Aorta (tissue), 5 donors: ENCODE measurements at places on chromosomes 3 and 15.
A peak's percentile ranks its signal among the peaks of the same experiment; 100 is the strongest.

DNA sequence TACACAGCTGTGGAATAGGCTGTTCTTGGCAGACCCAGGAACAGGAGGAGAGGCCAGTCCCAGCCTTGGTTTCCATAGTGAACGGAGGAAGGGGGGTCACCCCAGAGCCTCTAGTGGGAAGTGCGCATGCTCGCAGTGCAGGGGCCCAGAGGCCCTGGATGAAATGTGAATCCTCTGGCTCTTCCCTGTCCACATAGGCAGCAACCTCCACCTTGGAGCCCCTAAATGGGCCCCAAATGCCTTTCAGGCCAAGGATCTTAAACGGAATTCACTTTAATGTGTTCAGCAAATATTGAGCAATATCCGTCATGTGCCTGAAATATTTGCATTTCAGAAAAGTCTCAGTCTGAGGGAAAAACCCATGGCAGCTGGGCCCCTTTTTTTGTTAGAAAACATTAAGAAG is 3.3 kb upstream of the NDN start:
- DNase-seq, result peak; percentile 57

DNA sequence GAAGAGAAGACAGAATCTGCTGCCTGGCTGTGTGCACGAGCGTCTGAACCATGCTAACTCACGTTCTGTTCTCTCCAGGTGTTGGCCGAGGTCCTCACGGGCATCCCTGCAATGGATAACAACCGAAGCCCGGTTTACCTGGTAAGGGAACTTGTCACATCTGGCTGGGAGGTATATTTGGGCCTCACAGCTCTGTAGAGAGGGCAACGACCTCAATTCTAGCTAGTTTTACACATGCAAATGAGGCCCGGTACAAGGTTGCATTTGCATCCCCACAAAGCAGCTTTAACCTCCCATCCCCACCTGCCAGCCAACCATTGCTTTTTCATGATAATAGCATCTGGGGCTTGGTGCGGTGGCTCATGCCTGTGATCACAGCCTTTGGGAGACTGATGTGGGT is 22.0 kb upstream of the TATDN2 start:
- no peak for DNase-seq

DNA sequence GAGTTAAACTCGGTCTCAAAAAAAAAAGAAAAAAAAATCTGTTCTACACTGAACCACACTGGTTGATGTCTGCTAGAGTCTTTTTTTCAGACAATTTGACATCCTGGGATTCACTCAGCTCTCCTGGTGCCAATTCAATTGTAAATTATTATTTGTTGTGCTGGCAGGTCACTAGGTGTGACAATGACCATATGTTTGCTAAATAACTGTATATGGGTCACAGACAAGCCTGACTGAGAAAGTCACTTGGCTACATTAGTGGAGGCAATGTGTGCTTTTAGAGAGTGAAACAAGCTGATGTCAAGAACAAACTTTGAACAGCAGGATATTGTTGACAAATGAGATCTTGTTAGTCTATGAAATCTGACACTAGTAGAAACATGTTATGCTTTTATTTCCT is 1379.1 kb downstream of the ZPLD1 start:
- no peak for DNase-seq

GRCh38 chr3:41525303-41526064 is 326.2 kb downstream of the CTNNB1 start:
- DNase-seq, result no peak
